Common myeloid progenitor, CD34-positive (primary cell): ENCODE measurements at places on chromosomes 11 and 22.
A peak's percentile ranks its signal among the peaks of the same experiment; 100 is the strongest.

DNA sequence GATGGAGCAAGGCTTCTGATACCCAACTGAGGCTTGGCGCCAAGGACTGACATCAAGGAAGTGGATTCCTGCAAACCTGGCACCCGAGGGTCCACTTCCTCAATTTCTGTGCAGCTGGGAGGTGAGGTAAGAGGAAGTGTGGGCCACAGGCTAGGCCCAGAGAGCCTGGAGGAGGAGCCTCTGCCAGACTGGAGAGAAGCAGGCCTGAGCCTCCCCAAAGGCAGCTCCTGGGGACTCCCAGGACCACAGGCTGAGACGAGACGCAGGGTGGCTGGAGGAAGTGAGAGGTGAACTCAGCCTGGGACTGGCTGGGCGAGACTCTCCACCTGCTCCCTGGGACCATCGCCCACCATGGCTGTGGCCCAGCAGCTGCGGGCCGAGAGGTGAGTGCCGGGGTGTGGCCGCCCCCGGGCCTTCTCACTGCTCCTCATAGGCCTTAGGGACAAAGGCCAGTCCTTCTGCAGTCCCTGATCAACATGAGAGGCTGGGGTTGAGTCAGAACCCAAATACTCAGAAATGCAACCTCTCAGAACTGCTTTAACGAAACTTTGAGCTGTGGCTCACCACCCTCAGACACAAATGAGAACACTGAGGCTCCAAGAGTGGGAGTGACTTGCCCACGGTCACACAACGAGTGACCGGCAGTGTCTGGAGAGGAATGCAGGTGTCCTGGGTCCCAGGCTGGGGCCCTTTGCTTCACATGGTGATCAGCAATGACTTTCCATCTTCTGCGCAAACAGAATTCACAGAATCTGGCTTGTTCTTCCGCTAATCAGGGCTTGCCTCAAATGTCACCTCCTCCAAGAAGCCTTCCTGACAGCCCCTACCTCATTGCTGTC lies at the start of gene NCF4:
Gene NCF4, plus strand, starts transcription at position 186 of the 839 bp plus-strand sequence. Its CDS starts 166 bp downstream, at position 352.
- peak; percentile 99 for DNase-seq

DNA sequence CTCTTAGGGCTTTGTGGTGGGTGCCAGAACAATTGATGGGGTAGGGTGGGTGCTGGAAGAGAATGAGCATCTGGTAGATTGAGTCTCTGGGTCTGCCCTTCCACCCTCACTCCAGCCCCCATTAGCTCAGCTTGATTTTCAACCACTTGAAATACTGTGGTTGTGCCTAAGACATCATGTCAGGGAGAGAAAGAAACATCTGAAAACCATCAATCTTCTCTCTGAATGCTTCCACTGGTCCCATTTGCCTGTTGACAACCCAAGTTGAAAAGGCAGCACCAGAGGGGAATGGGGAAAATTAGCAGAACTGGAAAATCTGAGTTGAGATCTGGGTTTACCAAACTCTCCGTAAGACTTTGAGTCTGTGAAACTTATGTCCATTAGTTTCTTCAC lies 26.1 kb downstream of the CD44 start:
- no peak for DNase-seq

GRCh38 chr11:86760577-86760976 lies 39.8 kb upstream of the PRSS23 start:
- no peak for DNase-seq

DNA sequence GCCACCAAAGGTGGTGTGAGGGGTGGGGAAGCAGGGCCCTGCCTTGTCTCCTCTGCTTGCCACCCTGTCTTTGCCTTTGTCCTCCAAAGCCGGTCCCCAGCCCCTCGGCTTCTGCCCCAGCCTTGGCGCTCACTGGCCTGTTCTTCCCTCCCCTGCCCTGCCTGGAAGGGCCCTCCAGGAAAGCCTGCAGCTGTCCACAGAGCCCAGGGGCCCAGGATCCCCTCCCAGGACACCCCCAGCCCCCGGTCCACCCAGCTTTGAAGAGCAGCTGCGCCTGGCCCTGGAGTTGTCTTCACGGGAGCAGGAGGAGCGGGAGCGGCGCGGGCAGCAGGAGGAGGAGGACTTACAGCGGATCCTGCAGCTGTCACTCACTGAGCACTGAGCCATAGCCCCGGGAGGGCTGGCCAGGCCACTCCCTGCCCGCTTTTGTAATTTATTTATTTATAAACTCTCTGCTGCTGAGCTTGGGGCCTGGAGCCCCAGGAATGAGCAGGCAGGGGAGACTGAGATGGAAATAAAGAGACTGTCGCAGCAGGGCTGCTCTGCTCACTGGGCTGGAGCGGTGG lies 1.3 kb upstream of the SSH3 start:
- no peak for DNase-seq

DNA sequence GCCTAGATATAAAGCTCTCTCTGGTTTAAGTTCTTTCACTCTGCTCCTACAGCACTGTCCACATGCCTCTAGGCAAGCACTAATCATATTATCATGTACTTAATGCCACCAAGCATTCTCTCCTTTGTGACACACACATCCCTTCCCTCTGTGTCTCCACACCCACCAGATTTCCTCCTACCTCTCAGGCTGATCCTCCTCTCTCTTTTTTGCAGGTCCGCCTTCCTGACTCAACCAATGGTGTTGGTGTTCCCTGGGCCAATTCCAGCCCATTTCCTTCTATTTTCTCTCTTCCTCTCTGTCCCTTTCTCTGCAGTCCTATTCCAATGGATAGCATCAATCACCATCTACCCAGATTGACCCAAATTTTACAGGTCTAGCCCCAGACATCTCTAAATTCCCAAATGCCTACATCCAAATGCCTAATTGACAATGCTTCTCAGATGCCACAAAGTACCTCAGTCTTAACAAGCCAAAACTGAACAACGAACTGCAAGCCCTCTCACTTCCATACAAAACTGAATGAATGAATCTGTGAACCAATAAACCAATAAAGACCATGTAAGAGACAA lies 504 bp upstream of the ZNF215 start:
- DNase-seq = peak; percentile 26

- DNase-seq = no peak
Measured at GRCh38 chr11:112856591-112856990, 104.6 kb upstream of the NCAM1 start.

DNA sequence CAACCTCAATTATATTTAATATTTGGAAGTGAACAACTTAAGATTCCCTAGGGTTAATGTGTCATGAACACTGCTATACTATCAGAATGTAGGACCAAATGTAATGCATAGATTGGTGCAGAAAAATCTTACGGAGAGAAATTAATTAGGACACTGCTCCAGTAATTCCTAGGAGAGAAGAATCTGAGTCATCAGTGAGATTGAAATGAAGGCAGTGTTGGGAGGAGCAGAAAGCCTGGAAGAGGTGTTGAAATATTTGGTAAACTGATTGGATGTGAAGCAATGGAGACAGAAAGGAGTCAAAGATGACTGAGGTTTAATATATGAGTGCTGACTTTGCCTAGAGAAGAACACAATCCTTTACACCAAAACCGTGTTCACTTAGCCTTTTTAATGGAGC lies 836.0 kb downstream of the FAM181B start:
- no peak for DNase-seq
